ENCODE measurements at places on chromosomes 6 and 20. TPM values are rescaled to one million over a fixed set of nuclear protein-coding genes. Genes with fewer than 3 reads are reported as not detected.

CST7 gene
- total RNA-seq: 2.7 TPM

SPATS1 gene
- not detected for total RNA-seq

SNAI1 gene
- not detected for total RNA-seq

PPP1R14C gene
- total RNA-seq: 27.8 TPM

OTOR gene
- not detected for total RNA-seq

EPB41L1 gene
- total RNA-seq: 73.9 TPM

SEMG1 gene
- not detected for total RNA-seq

CTCFL gene
- 0.19 TPM for total RNA-seq

ECT2L gene
- not detected for total RNA-seq

DEFB129 gene
- total RNA-seq: not detected

BTN1A1 gene
- not detected for total RNA-seq

ABCC10 gene
- total RNA-seq: 18.9 TPM

SIRPD gene
- not detected for total RNA-seq

MUC22 gene
- total RNA-seq: 4.1 TPM

RIPPLY2 gene
- 1.1 TPM for total RNA-seq

FGD2 gene
- total RNA-seq: 4.4 TPM

PNRC1 gene
- total RNA-seq: 168 TPM

IL17F gene
- 1.4 TPM for total RNA-seq

KIAA0408 gene
- total RNA-seq: 0.34 TPM

ATP9A gene
- 17.6 TPM for total RNA-seq

MRAP2 gene
- total RNA-seq: 1.7 TPM

SMLR1 gene
- total RNA-seq: not detected

TMEM217 gene
- total RNA-seq: 1.4 TPM

VPS52 gene
- 45.2 TPM for total RNA-seq

Measured in esophagus squamous epithelium (tissue), 5 donors.